Pulmonary artery endothelial cell (primary cell): ENCODE measurements at places on chromosomes 2 and 18. TPM values are rescaled to one million over a fixed set of nuclear protein-coding genes. Genes with fewer than 3 reads are reported as not detected.

DNA sequence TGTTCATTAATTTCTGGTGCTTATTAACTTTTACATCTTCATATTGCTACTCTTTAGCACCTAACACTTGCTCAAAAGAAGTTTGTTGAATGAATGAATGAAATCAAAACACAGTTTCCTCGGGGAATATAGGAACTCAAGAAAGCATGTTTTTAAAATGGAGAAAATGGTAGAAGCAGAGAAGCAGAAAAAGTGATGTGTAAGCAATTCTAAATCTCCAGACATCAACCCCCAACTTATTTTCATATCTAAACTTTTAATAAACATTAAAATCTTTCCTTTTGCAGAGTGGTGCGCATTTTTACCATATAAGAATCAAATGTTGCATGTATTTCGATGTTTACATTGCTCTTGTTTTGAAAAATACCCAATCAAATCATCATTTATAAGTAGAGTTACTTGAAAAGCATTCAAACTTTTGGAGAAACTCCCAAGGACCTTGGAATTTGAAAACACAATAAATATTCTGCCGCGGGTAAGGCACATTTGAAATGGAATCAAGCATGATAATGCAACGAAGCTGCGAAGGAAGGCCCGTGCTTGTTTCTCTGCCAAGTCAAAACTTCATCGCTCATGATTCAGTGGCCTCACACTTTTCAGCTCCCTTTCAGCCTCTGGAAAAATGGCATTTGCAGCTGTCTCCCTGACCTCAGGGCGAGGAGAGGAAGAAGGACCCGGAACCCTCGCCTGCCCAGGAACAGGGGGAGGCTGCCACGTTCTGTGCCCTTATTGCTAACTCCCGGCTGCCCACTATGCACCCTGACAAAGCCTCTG, 26.7 kb upstream of the SMIM21 start:
- no peak for DNase-seq

- no peak for DNase-seq
Measured at GRCh38 chr2:227016894-227017293, 147.1 kb downstream of the COL4A4 start.

DNA sequence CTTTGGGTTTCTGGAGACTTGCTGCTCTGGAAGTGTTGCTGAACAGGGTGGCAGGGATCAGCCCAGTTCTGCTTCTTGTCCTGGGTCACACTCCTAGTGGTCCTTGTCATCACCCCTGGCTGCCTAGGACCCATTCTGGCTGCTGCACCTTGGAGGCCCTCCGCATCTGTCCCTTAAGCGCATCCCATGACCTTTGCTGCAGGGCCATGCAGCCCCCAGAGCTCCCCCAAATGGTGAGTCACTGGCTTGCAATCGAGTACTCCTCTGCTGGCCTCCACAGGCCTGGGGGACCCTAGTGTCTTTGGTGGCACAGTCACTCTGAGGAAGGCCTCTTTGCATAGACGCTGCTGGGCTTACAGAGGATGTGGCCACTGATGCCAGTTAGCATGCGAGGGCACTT, 188.5 kb downstream of the ASB1 start:
- DNase-seq = no peak

- no peak for DNase-seq
Measured at GRCh38 chr2:183089192-183089851, 10.8 kb downstream of the DUSP19 start.

GRCh38 chr2:120686511-120687168, 49.0 kb upstream of the GLI2 start:
- DNase-seq = no peak

- DNase-seq = no peak
Measured at GRCh38 chr2:56185101-56185581, 1.4 kb downstream of the CCDC85A start.

- no peak for DNase-seq
Measured at GRCh38 chr18:69152436-69152835, 248.3 kb upstream of the DOK6 start.

DNA sequence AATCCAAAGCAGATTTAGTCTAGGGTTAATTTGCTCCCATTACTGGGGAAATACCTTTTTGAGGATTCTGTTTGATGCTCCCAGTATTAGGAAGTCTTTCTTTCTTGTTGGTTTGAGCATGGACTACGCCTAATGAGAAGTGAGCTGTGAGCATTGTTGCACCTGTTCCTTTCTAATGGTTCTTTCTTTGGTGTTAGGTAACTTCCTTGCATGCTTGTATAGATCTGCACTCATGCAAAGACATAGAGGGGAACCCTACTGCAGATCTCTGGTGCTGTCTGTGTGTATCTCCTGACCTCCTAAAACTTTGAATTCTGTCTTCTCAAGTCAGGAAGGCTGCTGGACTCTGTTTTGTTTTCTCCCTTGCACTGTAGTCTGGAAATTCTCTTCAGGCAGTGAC, 12.8 kb upstream of the TDRD15 start:
- no peak for DNase-seq

GRCh38 chr2:236565212-236565611, 4.4 kb upstream of the ACKR3 start:
- DNase-seq = no peak

DNA sequence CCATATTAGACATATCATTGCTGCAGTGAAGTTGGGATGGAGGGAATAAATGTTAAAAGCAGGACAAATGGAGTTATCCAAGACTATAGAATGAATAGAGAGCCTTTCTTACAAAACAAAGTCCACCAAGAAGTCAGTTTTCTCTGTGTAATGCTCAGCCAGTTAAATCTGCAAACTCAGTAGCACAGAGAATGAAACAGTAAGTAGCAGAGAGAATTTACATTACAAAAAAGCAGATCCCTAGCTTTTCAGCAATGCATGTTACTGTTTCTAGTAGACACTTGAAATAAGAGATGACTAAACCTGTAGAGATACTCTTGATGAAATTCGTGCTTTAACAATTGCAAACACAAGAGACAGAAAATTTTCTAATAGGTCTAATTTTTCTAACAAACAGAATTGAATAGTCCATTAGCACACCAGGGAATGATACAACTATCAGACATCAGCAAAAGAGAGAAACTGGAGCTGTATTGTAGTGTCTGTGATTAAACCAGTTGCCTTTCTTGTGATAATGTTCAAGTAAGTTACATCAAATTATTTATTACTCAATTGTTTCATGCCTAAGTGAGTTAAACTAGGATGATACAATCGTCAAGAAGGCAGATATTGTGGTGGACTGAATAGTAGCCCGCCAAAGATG, 322.2 kb upstream of the DDX18 start:
- DNase-seq = no peak

Gene OSBPL6
- 5.4 and 6.9 TPM in 2 replicates for total RNA-seq

Gene RAB27B
- 0.11 and 0.13 TPM in 2 replicates for total RNA-seq

Gene CCDC74B
- 1.2 and 1.5 TPM in 2 replicates for total RNA-seq

Gene HOXD3
- not detected in 2 replicates for total RNA-seq

Gene KLHL30
- total RNA-seq = not detected in 2 replicates

Gene ANKRD29
- 0.32 and 0.46 TPM in 2 replicates for total RNA-seq

Gene OR6B2
- not detected in 2 replicates for total RNA-seq
